ENCODE measurements at places on chromosomes 4 and X.

DNA sequence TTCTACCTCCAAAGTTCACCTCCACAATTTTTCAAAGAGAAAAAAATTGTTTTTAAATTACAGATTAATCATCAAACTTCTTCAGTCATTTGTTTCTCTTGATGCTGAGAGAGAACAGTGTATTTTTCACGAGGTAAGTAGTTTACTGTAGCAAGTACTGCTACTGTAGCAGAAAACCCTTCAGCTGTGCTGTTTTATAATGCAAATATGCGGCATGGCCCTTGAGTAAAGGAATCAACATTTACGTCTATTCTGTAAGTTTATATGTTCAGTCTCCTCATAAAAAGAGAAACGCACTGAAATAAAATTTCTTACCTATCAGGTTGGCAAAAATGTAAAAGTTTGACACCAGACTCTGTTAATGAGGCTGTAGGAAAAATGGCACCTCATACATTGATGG lies 399.0 kb downstream of the NKX6-1 start:
- no peak for DNase-seq

DNA sequence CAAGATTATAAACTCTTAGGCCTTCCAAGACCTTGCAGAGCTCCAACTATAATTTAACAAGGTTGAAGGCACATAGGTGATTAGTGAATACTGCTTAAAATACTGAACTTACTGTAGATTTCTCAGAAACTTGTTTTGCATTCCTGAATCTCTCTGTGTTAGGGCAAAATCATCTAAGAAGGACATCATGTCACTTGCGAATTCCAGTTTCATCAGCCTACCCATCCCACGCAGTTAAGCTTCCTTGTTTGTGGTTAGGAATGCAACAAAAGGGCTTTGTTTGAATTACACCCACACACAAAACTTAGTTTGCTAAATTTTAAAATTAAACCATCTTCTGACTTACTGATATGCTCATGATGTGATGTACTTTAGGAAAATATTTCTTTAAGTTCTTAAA lies 174.0 kb downstream of the SOWAHB start:
- no peak for DNase-seq

DNA sequence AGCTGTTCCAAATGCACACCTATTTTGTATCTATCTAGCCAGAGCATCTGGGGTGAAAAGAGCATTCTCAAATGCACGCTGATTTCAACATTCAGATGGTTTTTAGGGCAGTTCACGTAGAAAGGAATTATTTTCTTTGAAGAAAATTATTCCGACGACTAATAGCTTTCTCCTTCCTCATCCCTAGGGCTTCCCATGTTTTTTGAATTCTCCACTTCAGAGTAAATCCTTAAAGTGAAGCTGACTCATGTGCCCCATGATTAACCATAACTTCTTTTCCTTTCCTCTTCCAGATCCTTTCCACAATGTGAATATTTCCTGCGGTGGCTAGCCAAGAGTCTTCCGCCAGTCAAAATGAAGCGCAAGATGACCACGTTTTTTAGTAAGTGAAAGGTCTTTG lies 86.7 kb upstream of the PDHA1 start:
- DNase-seq = no peak

DNA sequence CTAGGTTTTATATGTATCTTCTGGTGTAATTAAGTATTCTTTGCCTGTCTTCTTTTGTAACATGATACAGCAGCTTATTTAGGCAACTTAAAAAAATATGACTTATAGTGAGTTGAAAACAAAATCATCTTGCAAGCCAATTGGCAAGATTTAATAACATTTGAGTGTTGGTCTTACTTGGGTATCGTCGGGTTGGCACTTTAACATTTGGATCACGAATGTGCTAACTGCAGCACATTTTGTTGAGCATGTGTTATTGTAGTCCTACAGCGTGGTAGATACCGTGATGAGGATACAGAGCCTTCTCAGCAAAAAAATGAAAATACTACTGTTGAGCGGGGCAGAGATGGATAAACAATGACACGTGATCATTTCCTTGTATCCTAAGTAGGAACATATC lies 295.3 kb downstream of the ARHGAP10 start:
- no peak for DNase-seq

- no peak for DNase-seq
Measured at GRCh38 chr4:176953021-176953420, 160.3 kb upstream of the VEGFC start.

GRCh38 chr4:69070590-69070989 lies 25.7 kb upstream of the UGT2B7 start:
- no peak for DNase-seq

Measured in NCI-H748 treated with DMSO at 0.1 percent for 48 hours (cell line).